ENCODE measurements at places on chromosomes 16 and 17.

GRCh38 chr16:65268331-65268730, 146.5 kb upstream of the CDH11 start:
- DNase-seq, result no peak

- DNase-seq, result no peak
Measured at GRCh38 chr16:73126525-73126853, 78.6 kb upstream of the ZFHX3 start.

GRCh38 chr16:26961459-26961858, 105.3 kb upstream of the C16orf82 start:
- DNase-seq, result no peak

DNA sequence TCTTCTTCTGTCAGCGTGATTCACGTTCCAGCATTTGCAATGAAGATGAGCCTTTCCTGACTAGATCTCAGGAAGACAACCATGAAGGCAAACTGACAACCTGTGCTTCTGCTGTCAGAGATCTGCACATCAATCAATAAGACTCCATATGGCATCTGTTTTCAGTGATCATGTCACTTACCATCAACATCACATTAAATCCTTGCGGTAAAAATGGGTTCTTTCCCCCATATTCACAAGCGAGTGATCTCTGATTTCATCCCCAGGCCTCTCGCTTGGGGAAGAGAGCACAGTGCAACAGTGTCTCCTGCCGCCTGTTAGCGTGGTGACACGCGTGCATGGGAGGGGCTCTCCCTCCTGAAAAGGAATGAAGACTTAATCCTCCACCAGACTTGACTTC, 11.1 kb downstream of the NACA2 start:
- DNase-seq, result no peak

DNA sequence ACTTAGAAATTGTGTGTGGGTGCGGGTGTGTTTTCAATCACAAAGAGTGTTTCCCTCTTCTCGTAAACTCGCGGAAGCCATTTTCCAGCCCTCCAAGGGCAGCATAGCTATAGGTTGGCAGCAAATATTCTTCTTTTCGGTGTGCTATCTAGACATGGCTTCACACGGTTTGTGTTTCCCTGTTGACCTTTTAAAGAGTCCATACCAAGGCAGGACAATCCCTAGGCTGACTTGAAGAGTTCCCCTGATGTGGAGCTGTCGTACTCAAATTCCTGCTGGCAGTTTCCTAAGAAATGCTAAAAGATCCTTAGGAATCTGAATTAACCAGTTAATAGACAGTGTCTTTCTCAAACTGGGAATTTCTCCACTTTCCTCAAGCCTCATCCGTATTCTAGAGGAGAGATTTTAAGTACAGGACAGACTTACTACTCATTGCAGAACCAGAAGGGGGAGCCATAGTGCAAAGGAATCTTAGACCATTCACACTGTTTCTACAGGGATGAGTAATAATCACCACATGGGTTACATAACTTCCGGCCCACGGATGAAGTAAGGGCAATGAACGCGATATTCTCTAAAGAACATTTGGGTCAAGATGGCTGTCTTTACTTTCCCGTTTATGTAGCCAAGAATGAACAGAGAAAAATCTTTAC, 288.6 kb upstream of the ELAC2 start:
- DNase-seq, result no peak

DNA sequence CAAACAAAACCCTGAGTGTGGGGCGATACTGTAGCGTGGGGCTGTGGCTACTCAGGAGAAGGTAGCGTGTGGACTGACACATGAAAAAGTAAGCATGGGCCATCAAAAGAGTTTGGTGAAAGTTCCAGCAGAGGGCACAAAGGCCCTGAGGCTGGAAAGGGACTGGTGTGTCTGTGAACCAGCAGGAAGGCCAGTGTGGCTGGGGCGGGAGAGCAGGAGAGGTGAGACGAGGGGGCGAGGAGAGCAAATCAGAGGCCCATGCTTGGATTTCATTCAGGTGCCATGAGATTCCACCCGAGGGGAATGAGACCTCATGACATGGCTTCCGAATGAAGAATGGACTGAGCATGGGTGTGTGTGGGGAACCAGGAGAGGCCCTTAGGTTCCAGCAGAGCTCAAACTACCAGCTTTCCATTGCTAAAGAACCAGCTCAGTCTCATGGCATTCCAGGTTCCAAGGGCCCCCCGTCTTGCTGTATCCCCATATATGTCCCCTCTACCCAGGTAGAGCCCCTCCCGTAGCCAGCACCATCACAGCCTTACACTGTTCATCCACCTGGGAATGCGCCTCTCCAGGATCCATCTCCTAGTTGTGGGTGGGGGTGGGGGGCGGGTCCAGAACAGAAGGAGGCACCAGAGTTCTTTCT, 31.1 kb downstream of the TRPV2 start:
- no peak for DNase-seq

GRCh38 chr16:54932021-54932660, 1.5 kb downstream of the IRX5 start:
- DNase-seq, result no peak

GRCh38 chr16:77929004-77929403, 93.3 kb upstream of the CLEC3A start:
- DNase-seq, result no peak

- no peak for DNase-seq
Measured at GRCh38 chr16:53973021-53973420, 269.1 kb downstream of the FTO start.

- no peak for DNase-seq
Measured at GRCh38 chr17:52986056-52986662, 827.6 kb upstream of the CA10 start.

- DNase-seq, result no peak
Measured at GRCh38 chr17:80957461-80957941, 34.1 kb upstream of the CHMP6 start.

DNA sequence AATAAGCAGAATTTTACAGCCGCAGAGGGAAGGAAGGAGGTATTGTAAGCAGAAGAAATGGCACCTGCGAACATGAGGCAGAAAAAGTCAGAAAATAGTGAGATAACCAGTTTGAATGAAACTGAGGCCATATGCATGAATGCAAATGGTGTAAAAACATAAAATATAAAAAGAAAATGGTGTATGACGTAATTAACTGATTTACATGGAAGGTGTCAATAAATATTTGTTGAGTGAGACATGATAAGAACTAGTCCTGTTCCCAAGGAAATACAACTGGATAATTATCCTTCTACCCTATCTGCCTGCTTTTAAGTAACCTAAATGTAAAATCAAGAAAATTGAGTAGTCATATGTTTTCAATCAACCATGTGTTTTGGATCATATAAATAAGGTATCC, 178.1 kb upstream of the TOX3 start:
- DNase-seq, result no peak

GRCh38 chr16:57148481-57148880, 37.4 kb downstream of the PSME3IP1 start:
- no peak for DNase-seq

- DNase-seq, result no peak
Measured at GRCh38 chr16:72236866-72237265, 64.9 kb upstream of the PMFBP1 start.

- DNase-seq, result no peak
Measured at GRCh38 chr17:80831491-80831890, 160.2 kb upstream of the CHMP6 start.

- peak; percentile 40 for DNase-seq
Measured at GRCh38 chr17:10156948-10157607, 41.3 kb downstream of the GAS7 start.

DNA sequence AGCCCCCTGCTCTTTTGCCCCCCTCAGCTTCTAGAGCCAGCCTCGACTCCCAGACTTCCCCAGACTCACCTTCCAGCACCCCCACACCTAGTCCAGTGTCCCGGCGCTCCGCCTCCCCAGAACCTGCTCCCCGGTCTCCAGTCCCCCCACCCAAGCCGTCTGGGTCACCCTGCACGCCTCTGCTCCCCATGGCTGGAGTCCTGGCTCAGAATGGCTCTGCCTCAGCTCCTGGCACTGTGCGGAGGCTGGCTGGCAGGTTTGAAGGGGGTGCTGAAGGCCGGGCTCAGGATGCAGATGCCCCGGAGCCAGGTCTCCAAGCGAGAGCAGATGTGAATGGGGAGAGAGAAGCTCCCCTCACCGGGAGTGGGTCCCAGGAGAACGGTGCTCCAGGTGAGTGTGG, 2.2 kb downstream of the ARHGEF15 start:
- no peak for DNase-seq
